ENCODE measurements at places on chromosomes 5 and 9. TPM values are rescaled to one million over a fixed set of nuclear protein-coding genes. Genes with fewer than 3 reads are reported as not detected.

The KCNIP1 gene
- 0.45 TPM for polyA plus RNA-seq

The CPLANE1 gene
- 2.5 TPM for polyA plus RNA-seq

The UNC5A gene
- 0.11 TPM for polyA plus RNA-seq

The HTR4 gene
- polyA plus RNA-seq: not detected

The CCDC152 gene
- polyA plus RNA-seq: 1.8 TPM

The ROR2 gene
- 2.7 TPM for polyA plus RNA-seq

The FBP2 gene
- not detected for polyA plus RNA-seq
